Right renal pelvis (tissue), 4 donors: ENCODE measurements at places on chromosomes 3 and 15. TPM values are rescaled to one million over a fixed set of nuclear protein-coding genes. Genes with fewer than 3 reads are reported as not detected.

DNA sequence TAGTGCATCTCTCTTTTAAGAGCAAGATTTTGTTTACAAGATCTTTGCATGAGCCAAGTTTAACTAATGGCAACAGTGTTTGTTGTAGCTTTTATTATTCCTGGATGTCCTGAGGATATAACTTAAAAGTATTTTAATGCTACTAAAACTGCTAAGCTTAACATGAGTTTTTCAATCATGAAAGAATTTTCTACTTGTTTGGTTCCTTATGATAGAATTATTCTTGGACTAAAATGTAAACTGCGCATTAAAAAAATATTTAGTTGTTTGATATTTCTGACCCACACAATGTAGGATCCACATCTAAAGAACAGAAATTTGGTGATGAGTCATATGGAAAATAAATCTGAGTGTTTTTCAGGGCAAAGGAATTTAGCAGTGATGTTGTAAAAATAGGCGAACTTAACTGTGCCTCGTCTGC lies 70.8 kb downstream of the RAP2B start:
- no peak for DNase-seq

DNA sequence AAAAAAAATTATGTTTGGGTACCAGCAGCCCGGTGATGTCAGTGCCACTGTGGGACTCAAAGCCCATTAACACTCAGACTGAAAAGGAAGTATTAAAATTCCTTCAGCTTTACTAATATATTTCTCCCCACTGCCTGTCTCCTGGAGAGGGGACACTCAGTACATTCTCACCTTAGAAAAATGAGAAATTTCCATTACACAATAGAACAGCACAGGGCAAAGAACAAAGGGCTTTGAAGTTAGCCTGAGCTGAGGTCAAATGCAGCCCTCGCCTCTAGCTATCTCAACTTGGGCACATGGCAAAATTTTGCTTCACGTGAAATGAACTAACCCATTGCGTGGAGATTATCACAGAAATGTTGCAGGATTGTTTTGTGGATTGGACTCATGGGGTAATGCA lies 80.8 kb downstream of the RARB start:
- DNase-seq, result no peak

DNA sequence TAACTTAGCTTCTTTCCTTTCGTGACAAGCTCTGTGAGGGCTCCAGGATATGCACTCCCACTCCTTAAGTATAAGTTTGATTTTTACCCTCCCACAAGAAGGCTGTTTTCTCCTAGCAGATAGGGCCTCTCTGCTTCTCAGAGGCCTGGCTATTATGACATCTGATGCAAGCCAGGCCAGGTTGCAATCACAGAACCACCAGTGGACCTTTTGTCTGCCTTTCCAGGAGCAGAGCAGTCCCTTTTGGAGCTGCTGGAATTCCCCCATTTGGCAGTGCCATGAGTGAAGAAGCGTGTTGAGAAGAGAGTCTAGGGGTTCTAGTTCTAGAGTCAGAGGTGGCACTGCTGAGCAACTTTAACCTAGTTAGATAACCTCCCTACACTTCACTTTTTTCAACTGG lies 1004.3 kb upstream of the SEMA6D start:
- DNase-seq, result no peak

- DNase-seq, result no peak
These were observed 37.8 kb upstream of the LSAMP start for GRCh38 chr3:116483135-116483534.

- no peak for DNase-seq
These were observed 16.4 kb upstream of the SKIC8 start for GRCh38 chr15:78315686-78316282.

GRCh38 chr3:115899535-115899934 lies 276.2 kb downstream of the GAP43 start:
- DNase-seq, result no peak

DNA sequence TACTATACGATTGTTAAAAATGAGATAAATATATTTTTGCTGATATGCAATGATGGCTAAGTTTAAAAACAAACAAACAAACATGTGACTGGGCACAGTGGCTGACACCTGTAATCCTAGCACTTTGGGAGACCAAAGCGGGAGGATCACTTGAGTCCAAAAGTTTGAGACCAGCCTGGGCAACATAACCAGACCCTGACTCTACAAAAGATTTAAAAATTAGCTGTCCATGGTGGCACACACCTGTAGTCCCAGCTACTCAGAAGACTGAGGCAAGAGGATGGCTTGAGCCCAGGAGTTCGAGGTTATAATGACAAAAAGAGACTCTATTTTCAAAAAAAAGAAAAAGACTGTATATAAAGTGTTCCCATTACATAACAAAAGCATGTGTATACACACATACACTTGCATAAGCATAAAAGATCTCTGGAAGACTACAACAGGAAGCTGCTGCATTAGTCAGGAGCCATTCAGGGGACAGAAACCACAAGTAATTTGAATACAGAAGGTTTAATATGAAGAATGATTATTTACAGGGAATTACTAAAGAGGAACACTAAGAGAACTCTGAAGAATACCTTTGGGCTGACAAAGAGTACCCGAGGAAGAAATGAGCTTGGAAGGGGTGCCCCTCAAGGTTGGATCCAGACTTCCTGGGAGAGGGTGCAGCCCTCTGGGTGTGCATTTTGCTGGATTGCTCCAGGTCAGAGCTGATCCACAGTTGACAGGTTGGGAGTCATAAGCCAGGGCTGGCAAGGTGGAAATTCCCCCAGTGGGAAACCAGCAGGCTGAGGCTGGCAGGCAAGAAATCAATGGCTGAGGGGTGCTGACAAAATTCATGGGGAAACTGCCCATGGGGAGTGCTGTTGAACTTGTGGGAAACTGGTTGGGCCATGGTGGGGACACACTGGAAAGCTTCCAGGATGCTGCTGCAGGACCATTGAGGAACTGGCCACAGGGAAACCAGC lies 9.3 kb upstream of the TM4SF18 start:
- no peak for DNase-seq

DNA sequence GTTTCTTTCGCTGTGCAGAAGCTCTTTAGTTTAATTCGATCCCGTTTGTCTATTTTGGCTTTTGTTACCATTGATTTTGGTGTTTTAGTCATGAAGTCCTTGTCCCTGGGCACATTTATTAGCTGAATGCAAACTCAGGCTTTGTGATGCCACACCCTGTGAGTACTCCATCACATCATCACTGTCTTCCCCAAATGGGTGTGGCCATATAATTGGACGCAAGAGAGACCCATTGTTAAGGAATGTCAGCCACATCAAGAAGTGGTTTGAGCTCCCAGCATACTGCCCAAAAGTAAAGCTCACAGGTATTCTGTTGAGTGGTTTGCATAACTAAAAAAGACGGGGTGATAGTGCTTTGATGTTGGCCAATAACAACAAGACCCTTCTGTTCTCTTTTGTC lies 245.7 kb downstream of the SV2B start:
- DNase-seq, result no peak

DNA sequence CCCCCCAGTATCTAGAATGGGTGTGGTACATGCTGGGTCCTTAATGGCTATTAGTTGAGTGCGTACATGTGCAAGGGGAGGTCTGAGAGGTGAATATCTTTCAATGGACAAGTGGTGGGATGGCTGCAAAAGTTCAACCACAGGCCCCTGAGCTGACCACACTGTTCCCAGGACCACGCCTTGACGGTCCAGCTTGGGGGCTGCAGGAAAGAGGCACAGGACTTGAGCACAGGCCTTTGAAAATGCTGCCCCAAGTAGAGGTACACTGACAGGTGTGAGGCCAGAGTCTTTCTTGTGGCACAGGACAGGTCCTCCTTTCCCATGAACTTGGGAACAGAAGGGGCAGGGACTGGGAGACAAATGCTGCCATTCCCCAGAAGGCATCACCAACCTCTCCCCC lies 24.0 kb downstream of the AMOTL2 start:
- DNase-seq, result no peak

- DNase-seq, result no peak
These were observed 91.1 kb upstream of the TPM1 start for GRCh38 chr15:62951481-62951880.

DNA sequence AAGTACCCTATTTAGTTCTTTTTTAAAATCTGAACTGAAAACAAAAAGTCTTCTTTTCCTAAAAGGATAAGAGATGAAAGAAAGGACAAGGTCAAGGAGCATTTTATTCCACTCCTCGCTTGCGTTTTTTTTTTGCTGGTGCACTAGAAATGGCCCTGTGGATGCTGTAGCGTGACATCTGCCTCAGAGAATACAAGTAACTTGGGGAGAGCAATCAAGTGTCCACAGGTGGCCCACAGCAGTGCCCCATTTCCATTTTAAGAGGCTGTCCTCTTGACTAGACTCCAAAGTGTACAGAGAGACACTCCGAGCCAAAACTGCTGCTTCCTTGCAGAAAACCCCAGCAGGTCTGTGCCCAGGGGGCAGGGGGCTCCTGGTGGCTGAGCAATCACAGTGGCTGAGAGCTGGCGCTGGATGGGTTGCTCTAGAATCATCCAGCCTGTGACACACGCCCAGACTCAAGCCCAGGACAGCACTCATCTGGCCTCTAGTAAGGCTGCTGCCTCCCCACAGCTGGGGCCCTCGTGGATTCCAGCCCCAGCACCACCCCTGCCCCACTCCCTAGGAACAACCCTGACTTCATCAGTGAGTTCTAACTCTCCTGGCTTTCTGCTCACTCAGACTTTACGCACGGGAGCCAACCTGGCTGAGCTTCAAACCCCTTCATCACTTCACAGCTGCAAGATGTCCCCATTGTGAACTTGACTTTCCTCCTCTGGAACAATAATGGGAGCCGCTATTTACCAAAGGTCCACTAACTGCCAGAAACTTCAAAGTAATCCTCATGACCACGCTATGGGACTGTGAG lies 71.1 kb upstream of the SPATA12 start:
- DNase-seq, result no peak

DNA sequence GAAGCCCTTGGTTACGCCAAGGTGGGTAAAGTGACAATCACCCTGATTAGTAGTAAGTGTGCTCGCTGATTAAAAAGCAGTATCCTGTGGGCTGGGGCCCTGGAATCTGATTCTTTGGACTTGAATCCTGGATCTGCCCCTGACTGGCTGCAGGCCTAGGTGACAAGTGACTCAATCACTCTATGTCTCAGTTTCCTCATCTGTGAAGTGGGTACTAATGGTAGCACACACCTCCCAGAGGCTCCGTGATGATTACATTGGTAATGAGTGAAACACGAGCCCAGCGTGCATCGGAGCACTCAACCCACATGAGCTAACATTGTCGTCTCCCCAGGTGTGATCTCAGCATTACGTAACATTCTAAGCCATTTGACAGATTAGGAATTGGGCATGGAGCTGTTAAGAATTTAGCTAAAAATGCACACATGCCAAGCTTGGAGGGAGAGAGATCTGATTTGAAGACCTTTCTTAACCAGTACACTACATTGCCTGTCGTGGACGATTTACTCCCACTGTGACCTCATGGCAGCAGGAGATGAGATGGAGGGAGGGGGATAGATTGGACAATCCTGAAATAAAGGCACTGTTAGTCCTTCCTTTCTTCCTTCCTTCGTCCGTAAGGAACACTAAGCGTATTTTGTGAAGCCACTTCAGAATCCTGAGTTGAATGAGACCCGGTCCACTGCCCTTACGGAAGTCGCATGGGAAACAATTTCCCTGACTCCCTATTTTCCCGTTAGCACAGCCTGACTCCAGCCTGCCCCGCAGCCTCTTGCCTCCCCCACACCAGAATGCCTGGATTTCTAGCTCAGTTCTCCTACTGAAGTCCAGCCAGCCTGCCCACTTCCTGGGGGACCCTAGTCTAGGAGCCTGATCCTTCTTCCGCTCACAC lies 32.1 kb downstream of the MGLL start:
- DNase-seq, result no peak

DNA sequence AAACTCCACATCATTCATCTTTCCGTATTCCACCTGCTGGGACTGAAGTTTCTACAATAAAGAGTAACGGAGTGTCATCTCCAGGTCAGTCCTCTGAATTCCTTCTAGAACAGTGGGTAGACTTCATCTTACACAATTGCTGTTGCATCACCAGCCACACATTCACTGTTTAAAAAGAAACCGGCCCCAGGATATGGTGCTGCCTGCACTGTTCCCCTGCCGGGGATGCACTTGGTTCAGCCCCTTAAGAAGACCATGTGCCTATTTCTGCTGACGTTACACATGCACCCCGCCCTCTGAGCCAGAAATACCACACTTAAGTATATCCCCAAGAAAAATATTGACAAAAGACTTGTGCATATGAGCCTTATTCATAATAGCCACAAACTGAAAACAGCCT lies 233.4 kb downstream of the FEZF2 start:
- no peak for DNase-seq

DNA sequence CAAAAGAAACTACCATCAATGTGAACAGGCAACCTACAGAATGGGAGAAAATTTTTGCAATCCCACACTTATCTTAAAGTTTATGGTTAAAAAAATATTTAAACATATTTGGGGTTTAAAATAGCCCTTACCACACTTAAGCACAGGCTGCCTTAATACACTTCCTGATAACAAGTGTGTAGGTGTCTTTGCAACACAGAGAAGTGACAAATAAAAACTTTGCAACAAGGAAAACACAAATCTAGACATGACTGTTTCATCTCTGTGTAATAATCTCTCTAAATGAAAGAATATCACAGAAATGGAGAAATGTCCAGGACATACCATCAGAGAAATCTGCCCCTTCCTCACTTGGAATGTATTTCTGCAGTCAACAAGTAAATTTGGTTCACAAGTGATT lies 464.1 kb upstream of the ARHGEF26 start:
- no peak for DNase-seq

- no peak for DNase-seq
These were observed 180.6 kb downstream of the CHL1 start for GRCh38 chr3:377158-377561.

DNA sequence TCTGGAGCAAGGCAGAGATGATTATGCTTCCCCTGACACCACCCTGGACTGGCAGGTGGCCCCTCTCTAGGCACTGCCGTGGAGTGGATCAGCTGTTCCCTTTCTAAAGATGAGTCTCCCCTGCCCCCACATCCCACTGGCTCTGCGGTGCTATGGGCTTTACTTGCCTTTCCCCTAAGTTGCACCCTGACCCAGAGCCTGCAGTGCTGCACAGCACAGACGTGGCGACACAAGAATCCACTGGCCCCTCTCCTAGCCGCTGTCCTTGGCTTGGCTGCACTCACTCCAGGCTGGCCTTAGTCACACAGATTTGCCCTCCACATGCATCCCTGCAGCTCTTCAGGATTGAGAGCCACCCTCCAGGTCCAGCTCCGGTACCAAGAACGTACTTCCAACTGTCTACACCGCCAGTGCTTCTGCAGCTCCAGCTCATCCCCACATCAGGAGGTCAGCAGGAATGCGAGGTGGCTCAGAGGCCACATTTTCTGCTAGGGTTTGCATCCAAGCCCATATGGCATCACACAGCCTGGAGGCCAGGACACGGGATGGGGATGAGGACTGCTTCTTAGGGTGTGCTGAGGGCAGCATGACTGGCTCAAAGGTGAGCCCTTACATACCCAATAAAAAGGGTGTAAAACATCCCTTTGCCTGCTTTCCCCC lies 82.4 kb upstream of the RASGRF1 start:
- no peak for DNase-seq

The RAB27A gene
- 18.3 TPM for polyA plus RNA-seq

The NUP210 gene
- polyA plus RNA-seq, result 24.5 TPM

The SLC9C1 gene
- 0.64 TPM for polyA plus RNA-seq

The GNAT1 gene
- polyA plus RNA-seq, result 0.03 TPM

The ECE2 gene
- not detected for polyA plus RNA-seq

The PKM gene
- 619 TPM for polyA plus RNA-seq

The FAM81A gene
- polyA plus RNA-seq, result 19.9 TPM
